ENCODE measurements at places on chromosomes 5 and 9.

- DNase-seq = peak; percentile 28
These were observed 2.4 kb downstream of the LCN1 start for GRCh38 chr9:135523521-135524129.

DNA sequence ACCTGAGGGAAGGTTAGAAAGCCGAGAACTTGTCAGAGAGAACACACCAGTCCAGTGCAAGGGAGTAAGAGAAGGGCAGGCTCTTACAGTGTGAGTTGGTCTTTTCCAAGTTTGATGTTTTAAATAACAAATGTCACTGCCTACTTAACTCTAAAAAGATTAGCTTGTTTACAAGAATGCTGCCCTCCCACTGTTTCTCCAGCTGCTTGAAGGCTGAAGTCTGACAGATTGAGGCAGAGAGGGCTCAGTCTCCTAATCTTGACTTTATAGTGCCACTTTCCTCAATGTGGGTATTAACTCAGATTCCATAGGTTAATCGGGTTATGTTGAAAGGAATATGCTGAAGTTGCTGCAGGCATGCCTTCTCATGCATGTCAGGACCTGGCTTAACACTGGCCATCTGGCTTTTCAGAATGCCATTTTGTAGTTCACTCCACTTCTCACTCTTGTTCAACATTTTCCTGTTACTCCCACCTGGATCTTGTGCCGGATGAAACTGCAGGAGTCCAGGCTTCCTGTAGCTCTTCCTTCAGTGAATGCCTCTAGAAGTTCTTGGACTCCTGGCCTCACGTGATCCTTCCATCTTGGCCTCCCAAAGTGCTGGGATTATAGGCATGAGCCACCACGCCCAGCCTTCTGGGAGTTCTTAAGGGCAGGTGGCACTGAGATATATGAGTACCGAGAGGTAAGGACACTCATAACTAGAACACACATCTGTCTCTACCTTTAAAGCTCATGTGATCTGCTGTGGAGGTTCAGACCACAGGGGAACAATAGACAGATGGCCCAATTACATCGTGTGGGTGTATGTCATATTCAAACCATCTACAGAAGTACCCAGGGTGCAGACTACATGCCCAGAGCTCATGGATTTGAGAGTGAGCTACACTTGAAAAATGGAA lies 249.7 kb downstream of the ARHGAP26 start:
- no peak for DNase-seq

DNA sequence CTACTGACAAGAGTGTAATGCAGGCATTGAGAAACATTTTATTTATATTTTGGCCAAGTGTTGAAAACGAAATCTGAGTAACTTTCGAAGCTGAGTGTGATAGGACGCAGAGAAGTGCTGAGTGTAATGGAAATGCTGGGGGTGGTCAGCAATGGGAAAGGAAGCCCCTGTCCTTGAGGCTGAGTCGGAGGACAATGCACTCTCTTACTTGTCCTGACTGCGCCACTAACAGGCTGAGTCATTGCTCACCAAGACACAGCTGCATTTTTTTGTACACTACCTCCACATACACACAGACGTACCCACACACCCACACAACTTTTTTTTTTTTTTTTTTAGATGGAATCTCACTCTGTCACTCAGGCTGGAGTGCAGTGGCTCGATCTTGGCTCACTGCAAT lies 637.7 kb downstream of the SLCO4C1 start:
- no peak for DNase-seq

GRCh38 chr9:36781533-36781932 lies 208.8 kb downstream of the MELK start:
- peak; percentile 80 for DNase-seq

- DNase-seq = no peak
These were observed 25.5 kb downstream of the GOLM1 start for GRCh38 chr9:86073839-86074238.

- no peak for DNase-seq
These were observed 15.6 kb downstream of the TEX53 start for GRCh38 chr9:114641967-114642366.

DNA sequence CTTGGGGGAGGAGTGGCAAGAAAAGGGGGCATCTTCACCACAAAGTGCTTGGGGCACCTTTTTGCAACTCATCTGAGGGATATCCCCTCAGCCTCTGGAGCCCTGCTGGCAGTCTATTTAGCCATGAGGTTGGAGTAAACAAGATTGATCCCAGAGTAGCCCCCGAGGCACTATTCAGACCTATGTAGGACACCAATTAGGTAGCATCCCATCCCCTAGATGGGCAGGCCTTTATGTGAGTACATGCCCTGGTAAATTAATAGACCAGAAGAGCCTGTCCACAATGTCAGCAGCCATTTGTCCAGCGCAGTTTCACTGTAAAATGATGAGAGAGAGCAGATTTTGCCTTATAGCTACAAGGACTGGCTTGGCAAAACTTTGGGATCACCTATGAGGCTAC lies 221.4 kb downstream of the DRD1 start:
- DNase-seq = no peak

- no peak for DNase-seq
These were observed 344.8 kb downstream of the MTRR start for GRCh38 chr5:8213701-8214240.

DNA sequence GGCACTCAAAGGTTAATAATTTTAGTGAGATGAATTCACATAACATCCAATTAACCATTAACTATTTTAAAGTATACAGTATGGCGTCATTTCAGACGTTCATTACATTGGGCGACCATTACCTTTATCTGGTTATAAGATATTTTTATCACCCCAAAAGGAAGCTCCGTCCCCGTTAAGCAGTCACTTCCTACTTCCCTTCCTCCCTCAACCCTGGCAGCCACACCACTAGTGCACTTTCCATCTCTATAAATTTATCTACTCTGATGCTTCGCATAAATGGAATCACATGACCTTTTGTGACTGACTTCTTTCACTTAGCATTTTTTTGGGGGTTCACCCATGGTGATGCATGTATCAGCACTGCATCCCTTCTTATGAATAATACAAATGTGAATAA lies 168.3 kb upstream of the PUM3 start:
- no peak for DNase-seq

DNA sequence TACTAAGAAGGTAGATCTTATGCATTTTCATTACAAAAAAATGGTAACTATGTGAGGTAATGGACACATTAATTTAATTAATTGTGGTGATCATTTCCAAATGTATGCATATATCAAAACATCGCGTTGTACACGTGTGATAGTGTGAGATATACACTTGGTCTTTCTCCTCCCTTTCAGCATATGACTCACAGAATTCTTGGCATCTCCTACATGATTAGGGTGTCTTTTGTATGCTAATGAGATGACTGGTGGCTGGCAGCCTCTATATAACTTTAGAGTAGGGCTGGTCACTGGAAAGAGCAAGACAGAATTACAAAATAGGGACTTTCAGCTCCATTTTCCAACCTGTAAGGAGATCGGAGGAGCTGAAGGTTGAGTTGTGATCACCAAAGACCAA lies 1167.6 kb downstream of the CDH12 start:
- no peak for DNase-seq

GRCh38 chr5:10642367-10642766 lies 78.5 kb downstream of the ANKRD33B start:
- DNase-seq = no peak

GRCh38 chr5:116964438-116964837 lies 389.8 kb upstream of the SEMA6A start:
- no peak for DNase-seq

- no peak for DNase-seq
These were observed 133.2 kb upstream of the ZNF618 start for GRCh38 chr9:113742878-113743277.

- DNase-seq = no peak
These were observed 21.8 kb upstream of the RNF145 start for GRCh38 chr5:159231167-159231566.

DNA sequence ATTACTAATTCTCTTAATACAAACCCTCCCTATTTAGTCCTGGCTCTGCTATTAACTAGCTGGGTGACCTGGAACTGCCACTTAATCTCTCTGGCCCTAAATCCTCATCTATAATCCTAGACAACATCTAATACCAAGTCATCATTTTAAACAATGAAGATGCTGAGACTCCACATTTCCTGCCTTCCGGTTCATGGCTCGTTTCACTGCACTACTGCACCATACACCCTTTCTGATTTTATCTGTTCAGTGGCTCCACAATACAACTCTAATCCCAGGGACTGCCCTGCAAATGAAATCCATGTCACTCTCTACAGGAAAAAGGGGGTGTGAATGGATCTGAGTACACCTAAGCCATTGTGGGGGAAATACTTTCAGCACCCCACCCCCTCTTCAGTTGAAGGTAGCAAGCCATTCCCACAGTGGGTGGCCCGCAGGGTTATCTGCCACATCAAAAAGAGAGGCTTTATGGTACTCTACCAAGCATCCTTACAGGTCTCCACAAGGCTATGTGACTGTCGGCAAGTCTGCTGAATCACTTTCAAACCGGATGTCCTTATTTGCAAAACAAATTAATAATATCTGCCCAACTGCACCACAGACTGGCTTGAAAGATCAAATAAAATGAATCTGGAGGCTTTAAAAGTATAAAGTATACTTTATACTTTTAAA lies 89.5 kb downstream of the EPB41L4A start:
- DNase-seq = no peak

DNA sequence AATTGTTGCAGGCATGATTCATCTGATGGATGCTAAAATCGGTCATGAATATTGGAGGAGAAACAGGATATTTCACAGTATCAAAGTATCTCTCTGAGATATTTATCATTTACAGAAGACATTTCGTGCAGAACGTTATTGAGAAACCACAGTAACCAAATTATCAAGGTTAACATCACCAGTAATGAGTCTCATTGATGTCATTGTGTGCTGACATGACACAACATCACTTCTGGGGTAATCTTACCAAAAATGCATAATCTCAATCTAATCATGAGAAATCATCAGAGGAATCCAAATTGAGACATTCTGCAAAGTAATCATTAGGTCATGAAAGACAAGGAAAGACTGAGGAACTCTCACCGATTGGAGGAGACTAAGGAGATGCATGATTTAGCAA lies 42.7 kb downstream of the C5orf22 start:
- DNase-seq = no peak

DNA sequence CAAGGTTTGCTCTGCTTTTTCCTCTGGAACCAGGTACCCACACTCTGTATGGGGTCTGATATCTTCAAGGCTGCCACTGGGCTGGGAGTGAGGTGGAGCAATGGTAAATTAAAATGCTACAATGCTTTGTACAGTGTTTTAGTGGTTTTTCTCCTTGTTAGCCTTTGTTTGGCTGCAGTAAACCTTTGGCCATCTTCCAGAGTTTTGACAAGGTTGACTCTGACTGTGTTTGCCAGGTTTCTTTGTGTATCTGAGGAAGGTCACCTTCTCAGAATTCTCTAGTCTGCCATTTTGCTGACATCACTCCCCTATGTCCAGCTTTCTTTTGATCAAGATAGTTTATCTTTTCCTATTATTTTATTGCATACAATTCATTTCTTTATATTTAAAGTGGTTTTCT lies 11.2 kb downstream of the SPATA31D1 start:
- DNase-seq = no peak

- no peak for DNase-seq
These were observed 53.6 kb downstream of the SAXO1 start for GRCh38 chr9:18979367-18979766.

GRCh38 chr9:29208670-29209069 lies 1635.4 kb upstream of the C9orf72 start:
- DNase-seq = no peak

DNA sequence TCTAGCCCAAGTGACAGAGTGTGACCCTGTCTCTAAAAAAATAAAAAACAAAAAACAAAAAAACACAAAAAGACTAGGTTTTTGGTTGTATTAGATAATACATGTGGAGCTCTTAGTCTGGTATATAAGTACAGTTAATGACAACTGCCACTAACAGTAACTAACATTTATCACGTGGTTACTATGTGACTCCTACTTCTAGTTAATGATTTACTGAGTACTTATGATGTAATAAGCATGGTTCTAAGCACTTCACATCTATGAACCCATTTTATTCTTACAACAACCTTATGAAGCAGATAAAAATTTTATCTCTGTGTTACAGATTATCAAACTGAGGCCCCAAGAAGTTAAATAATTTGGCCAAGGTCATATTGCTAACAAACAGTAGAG lies 6.1 kb upstream of the TMEFF1 start:
- DNase-seq = no peak

DNA sequence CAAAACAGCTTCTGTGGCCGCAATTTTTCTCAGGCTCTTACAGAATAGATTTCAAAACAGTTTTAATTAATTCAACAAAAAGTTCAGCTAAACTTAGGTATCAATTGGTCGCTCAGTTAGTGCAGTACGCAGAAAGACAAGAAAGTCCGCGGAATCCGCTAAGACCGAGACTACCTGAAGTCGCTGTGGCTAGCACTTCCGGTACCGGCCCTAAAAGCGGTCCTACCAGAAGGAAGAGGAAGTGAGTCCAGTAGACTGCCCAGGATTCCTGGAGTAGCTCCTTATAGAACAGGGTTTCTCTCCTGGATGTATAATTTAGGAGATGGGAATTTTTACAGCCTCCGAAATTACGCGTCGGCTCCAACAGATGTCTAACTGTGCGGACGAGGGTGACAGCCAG lies 16.6 kb upstream of the PCDHB2 start:
- DNase-seq = no peak

GRCh38 chr5:176188085-176188484 lies 50.1 kb upstream of the SIMC1 start:
- DNase-seq = no peak

- no peak for DNase-seq
These were observed 644 bp downstream of the TSC1 start for GRCh38 chr9:132943651-132944293.

- no peak for DNase-seq
These were observed 37.6 kb downstream of the KCNT1 start for GRCh38 chr9:135739271-135740220.

GRCh38 chr9:122076117-122076516 lies 17.0 kb downstream of the TTLL11 start:
- DNase-seq = no peak

- peak; percentile 73 for DNase-seq
These were observed 605.7 kb downstream of the RAB3C start for GRCh38 chr5:59188419-59189225.
